ENCODE measurements at places on chromosomes 5 and 9.

- DNase-seq = no peak
These were observed 10.9 kb downstream of the EXOC3 start for GRCh38 chr5:453725-454481.

DNA sequence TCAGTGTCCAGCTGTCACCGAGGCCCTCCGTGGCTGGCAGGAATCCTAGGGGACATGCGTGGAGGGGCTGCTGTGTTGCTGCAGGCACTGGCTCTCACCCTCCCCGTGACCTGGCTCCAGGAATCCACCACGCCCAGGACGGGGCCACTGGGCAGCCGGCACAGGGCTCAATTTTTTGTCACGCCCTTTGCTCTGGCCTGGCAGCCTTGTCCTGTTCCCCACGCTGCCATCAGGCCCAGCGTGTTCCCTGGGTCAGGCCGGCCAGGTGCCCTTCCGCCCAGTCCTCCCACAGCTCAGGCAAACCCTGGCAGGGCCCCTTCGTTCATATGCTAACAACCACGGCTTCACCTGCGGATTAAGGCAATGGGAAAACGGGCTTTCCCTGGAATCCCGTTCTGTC, 37.3 kb downstream of the PROP1 start:
- no peak for DNase-seq

DNA sequence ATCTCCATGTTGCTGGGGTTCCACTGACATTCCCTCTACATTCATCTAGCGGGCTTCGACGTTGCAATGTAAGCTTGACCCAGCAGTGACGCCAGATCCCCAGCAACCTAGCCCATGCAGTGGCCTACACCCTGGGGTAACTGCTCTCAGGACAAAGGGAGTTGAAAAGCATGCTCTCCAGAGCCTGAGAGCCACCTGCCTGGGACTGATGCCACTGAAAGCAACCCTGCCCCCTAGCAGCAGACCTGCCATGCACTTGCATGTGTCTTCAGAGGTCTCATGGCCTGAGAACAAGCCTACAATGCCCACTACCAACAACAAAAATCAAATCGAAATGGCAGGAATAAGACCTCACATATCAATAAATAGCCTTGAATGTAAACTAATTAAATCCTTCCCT, 330.3 kb downstream of the TRIM36 start:
- DNase-seq = no peak

DNA sequence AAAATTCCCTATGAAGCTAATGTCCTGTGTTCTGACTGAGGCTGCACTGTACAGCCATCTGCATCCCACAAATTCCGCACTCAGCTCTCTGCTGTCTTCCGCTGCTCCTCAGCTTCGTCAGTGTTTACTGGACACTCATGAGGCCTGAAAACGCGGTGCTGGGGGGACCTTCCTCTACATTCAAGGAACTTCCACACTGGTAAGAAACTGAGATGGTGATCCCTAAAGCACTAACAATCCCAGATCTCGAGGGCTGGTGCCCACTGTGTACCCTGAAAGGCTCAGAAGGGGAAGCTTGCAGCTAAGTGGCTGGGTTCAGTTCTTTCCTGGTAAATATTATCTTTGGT, 117.9 kb downstream of the NRG2 start:
- DNase-seq = no peak

DNA sequence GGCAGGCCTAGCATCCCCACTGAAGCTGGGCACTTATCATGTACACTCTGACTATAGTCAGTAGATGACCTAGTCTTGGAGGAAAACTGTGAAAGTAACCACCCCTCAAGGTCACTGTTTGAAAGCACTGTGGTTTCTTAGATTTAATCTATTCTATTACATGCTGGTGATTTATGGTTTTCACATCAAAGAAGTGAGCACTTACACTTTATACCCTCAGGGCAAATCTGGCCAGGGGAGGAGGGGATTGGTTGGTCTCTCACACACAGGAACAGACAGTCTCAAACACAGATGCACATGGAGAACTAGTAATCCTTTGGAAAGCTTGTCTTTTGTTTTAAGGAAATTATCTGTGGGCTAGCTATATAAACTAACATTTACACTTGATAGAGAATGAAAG, 17.9 kb upstream of the SPIN1 start:
- no peak for DNase-seq

GRCh38 chr9:75488719-75489110, 400.4 kb downstream of the OSTF1 start:
- no peak for DNase-seq

GRCh38 chr5:117859176-117859575, 1129.2 kb downstream of the DTWD2 start:
- no peak for DNase-seq

GRCh38 chr9:126474786-126475485, 138.8 kb upstream of the LMX1B start:
- DNase-seq = no peak

- DNase-seq = no peak
These were observed 109.5 kb downstream of the PALM2AKAP2 start for GRCh38 chr9:109889456-109889855.

GRCh38 chr5:166367391-166367790, 1924.1 kb upstream of the WWC1 start:
- DNase-seq = no peak

DNA sequence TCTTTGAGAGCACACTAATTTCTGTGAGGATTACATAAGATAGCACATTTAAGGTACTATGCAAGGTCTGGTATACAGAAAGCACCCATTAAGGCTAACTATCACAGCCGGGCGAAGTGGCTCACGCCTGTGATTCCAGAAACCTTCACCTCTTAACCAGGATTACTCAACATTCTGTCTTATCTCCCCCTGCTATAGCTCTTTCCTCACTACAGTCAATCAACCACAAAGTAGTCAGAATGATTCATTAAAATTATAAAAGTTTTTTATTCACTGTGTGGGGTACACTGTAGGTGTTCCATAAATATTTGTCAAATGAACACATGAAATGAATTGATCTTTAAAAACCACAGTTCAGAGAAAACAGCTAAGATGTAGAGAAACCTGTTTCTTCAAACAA, 48.7 kb downstream of the CHD1 start:
- no peak for DNase-seq

DNA sequence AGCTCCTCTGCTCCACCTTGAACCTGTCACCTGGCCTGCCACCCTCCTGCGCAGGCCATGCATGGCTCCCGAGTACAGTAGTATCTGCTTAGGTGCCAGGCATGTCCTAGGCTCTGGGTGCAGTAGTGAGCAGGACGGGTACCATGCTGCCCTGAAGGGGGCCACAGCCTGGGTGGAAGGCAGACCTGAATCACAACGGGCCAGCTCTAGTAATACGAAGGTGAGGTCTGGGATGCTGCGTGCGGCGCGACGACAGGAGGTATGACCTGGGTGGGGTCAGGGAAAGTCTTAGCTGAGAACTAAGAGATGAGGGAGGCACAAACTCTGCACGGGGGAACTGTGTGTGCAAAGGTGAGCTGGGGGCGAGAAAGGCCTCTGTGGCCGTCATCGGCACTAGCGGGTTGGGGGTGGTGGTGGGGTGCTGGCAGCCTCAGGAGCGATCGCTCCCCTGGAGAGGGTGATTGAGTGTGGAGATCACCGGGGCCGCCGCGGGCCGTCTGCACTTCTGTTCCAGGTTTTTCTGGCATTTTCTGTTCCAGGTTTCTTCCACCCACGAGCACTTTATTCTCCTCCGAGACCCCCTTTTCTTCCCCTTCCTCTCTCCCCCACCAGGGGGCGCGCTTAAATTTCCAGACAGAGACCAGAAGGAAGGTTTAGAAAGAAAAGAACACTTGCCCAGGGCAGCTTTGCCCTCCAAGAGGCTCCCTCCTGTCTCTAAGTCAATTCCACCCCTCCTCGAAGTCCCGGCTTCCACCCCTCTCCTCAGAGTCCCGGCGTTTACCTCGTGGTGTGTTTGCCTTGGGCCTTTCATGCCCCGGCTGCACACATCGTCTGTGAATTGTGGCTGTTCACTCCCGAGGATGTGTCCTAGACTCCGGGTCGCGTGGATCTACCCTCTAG, 15.1 kb downstream of the PDLIM4 start:
- no peak for DNase-seq

DNA sequence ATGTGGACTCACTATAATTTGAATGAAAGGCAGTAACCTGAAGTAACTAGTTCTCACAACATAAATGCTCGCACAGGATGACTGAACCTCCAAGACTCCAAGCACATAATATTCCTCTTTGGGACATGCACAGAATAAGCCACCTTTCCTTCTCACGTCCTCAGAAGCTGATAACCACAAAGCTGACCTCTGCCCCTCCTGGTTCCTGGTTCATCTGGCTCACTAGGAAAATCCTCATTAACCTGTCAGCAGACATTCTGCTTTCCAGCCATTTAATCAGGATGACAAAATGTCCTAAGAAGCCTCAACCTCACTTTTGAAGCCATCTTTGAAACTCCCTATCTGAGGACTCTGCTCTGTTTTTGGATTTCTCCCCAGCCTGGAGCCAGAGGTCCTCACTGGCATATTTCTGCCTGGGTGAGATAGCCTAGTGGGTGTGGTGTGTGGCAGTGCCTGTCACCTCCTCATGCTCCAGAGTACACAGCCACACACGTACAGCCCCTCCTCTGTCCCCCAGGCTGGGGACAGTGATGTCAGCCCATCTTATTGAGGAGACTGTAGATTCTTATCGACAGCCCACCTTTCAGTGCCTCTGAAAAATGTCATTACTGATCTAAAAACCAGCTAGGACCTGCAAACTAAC, 10.3 kb downstream of the ANKH start:
- DNase-seq = no peak

DNA sequence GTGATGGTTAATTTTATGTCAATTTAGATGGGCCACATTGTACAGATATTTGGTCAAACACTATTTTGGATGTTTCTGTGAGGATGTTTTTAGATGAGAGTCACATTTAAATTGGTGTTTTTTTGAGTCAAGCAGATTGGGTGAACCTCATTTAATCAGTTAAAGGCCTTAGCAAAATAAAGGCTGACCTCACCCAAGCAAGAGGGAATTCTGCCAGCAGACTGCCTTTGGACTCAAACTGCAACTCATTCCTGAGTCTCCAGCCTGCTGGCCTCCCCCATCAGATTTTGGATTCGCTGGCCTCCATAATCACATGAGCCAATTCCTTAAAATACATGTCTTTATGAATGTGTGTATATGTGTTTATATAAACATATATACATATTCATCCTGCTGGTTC, 282.7 kb upstream of the POU5F2 start:
- no peak for DNase-seq

- DNase-seq = no peak
These were observed 10.9 kb downstream of the FYB1 start for GRCh38 chr5:39208471-39208870.

GRCh38 chr5:122327110-122327509, 15.1 kb downstream of the SNCAIP start:
- DNase-seq = no peak

- DNase-seq = no peak
These were observed 142.8 kb downstream of the PALM2AKAP2 start for GRCh38 chr9:109922617-109923470.

DNA sequence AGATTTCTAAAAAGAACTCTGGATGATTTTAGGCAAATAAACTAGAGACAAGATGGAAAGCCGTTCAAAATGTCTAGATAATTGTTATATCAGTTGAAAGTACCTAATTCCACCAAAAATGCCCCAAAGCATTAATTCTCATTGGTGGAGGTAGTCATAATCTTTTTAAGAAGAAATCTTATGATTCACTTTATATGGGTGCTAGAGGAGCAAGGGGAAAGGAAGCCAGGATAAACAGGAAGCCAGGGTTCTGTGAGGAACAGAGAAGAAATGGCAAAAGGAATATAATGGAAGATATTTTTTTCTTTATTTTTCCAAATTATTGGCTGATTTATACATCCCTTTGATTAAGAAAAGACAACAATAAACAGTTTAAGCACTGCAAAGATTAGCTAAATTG, 7.8 kb downstream of the YIPF5 start:
- no peak for DNase-seq

DNA sequence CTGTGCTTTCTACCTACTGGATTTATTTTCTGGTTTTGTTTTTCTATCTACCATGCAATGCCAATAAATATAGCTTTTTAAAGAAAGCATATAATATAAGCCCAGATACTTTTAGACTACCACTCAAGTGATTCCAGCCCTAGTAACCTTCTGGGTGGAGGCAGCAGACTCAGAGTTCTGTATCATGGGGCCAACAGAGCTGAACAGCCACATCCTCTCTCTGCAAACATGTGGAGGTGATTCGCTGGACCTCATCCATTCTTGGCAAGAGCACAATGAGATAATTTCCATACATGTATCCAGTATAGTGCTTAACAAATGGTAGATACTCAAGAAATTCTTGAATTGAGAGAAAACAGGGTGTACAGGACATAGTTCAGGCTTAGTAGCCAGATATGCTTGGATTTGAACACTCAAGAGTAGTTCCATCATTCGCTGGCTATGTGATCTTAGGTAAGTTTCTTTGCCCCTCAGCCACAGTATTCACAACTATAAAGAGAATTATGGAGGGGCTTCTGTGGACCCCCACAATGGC, 124.5 kb downstream of the ASTN2 start:
- no peak for DNase-seq

DNA sequence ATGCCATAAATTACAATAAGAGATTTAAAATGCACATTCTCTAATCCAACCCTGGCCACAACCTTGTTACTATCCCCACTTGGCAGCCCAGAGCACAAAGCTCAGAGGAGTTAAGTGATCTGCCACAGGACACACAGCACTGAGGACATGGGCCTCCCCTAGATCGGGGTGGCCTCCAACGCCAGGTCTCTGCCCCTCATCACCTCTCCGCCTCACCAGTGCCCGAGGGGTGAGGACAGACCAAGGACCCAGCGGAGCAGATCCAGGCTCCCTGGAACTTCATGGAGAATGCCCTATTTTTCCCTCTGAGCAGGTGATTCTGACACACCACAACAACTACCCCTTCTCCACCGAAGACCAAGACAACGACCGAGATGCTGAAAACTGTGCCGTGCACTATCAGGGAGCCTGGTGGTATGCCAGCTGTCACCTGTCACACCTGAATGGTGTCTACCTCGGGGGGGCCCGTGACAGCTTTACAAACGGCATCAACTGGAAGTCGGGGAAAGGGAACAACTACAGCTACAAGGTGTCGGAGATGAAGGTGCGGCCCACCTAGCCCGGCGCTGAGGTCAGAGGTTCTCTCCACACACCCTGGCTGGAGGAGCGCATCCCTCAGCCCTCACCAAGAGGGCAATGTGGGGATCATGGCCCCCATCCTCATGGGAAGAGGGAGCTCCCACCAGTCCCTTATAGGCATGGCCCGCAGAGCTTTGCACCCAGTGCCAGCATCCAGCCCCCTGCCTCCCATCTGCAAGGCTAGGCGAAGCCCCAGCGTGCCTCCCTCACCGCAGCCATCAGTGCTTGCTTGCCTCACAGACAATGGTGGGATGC, 12.5 kb upstream of the FCN2 start:
- no peak for DNase-seq

- DNase-seq = no peak
These were observed 26.7 kb downstream of the BDP1 start for GRCh38 chr5:71482132-71482531.

DNA sequence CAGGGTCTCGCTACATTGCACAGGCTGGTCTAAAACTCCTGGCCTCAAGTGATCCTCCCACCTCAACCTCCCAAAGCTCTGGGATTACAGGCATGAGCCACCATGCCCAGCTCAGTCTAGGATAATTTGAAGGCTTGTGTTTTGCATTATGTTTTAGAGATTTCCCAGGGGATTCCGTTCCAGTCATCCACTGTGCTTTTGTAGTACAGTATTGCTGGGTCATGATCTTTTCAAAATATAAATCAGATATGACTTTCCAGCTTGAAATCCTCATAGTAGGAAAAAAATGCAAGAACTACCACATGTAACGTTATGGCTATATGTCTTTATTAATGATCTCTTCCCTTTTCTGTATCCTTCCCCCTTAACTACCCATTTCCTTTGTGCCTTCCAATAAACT, 338.1 kb downstream of the PRELID2 start:
- no peak for DNase-seq
